ENCODE measurements at places on chromosomes 5 and 9.

- DNase-seq: no peak
Observed at GRCh38 chr5:136016945-136017530, 11.8 kb upstream of the TGFBI start.

DNA sequence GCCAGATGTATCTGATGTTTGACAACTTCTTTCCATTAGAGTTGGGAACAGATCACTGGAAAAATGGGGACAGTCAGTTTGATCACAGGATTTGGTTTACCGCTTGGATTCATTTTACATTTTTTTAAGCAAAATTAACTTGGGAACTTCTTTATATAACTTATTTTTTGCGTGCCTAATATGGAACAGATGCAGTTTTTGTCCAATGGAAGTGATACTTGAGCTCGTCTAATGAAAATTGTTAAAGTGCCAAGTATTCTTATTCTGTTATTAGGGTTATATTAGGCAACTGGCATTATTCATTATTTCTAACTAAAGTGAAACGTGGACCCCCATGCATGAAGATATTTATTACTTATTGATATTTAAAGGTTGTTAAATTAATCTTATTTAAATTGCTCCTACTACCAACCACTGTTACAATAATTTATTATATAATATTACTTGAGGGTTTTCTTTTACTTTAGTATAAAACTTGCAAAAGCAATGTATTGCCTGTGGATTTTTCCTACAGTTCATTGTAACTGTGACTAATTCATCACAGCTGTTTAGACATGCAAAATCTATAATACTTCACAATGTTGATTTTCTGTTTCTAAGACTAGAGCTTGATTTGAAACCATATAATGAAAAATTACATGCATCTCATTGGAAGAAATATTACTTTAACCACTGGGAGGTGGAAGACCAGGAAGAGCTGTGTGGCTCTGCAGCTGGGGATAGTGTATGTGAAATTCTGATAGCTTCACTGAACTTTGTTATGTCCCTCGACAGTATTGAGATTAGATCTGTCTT lies 787.3 kb upstream of the WWC1 start:
- DNase-seq: no peak

- DNase-seq: no peak
Observed at GRCh38 chr9:131096269-131097125, at the start of gene AIF1L. Gene AIF1L (plus strand): TSS chr9:131096531. CDS start chr9:131096630, 99 bp downstream.

- no peak for DNase-seq
Observed at GRCh38 chr5:130321931-130322330, 417.7 kb downstream of the CHSY3 start.

DNA sequence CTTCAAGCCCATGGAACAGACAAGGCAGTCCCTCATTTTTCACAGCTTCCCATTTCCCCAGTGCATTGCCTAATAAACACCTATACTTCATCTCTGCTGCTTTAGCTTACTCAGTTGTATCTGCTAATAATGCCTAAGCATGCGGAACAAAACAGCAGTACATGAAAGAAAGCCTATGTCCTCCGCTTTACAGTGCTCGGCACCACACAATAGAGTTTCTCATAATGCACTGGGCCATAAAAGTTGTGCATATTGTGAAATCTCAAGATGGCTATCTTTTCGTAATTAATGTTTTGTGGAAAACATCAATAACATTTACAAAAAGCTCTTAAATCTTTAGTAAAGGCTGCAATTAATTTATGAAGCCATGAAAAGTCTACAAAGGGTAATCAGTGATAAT lies 69.3 kb downstream of the DENND1A start:
- no peak for DNase-seq

GRCh38 chr5:169303119-169303515 lies 2.2 kb upstream of the SLIT3 start:
- DNase-seq: no peak

DNA sequence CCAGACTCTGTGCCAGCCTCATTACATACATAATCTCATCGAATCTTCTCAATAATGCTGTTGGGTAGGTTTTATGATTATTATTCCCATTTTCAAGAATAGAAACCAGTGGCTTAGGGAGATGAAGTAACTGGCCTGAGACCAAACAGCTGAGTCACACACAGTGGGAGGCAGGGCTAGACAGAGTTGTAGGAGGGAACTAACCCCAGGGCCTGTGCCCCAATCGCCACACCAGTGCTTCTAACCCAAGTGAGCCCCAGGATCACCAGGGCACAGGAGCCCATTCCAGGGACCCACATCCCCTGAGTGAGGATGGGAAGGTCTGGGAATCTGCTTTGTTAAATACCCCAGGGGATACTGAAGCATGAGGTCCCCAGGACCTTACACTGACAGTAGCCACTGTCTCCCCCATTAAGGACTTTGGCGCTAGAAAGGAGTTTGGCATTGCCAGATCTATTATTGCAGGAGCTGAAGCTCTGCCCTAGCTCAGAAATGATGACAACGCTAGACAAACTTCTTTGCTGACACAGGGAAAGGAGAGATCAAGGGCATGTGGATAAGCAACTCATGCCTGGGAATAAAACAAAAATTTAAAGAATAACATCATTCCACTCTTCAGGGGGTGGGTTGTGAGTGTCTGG lies 63.8 kb upstream of the PPARGC1B start:
- DNase-seq: no peak

DNA sequence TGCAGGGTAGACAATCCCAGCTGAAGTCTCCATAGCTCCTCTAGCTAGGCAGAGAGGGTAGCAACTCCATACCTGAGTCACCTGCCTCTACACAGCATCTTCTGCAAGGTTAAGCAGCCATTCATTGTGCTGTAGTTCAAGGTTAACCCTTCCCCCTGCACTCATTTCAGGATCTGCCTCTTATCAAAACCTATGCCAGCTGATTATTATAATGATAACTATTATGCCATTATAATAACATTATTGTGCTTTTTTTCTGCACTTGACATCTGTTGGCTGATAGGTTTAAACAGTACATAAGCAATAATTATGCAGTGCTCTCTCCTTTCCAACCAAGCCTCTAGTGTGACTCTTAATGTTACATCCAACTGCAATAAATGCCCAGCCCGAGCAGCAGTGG lies 17.3 kb downstream of the SIL1 start:
- DNase-seq: no peak

GRCh38 chr5:7185742-7186141 lies 210.2 kb upstream of the ADCY2 start:
- no peak for DNase-seq

DNA sequence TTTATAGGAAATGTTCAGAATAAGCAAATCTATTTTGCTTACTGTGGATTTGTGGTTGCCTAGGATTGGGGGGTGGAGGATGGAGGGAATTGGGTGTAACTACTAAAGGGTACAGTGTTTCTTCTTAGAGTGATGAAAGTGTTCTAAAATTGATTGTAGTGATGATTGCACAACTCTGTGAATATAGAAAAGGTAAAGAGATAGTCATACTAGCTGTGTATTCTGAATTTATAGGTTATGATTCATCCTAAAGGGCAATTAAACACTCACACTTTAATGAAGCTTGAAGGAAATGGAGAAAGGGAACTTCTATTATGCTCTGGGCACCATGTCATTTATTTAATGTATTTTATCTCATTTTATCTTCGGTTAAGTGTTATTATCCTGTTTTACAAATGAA lies 9.9 kb downstream of the TXNDC8 start:
- no peak for DNase-seq

GRCh38 chr9:13369431-13369830 lies 89.9 kb upstream of the MPDZ start:
- no peak for DNase-seq

DNA sequence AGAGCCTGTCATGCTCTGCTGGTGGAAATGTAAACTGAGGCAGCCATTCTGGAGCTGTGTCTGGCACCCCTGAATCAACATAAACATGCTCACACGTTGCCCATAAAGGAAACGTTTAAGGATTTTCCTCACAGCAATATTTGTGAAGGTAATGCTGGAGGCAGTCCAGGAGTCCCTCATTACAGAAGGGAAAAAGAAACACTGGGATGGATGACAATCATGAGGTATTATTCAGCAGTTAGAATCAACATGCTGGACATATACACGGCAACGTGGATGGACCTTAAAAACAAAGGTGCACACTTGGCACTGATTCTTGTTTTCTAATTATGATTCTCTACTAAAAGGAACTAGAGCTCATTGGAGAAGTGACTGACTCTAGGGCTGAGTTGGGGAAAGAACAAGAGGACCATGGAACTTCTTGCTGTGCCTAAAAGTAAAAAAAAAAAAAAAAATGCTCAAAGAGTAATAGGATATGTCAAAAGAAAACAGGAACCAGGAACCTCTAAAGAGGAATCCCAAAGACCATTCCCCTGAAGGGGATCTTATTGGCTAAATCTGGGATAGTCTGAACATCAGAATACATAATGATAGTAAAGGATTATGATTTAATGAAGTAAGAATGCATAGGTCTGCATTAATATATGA lies 18.6 kb downstream of the B4GALT1 start:
- no peak for DNase-seq

- DNase-seq: no peak
Observed at GRCh38 chr9:81096625-81097024, 592.7 kb downstream of the TLE1 start.

DNA sequence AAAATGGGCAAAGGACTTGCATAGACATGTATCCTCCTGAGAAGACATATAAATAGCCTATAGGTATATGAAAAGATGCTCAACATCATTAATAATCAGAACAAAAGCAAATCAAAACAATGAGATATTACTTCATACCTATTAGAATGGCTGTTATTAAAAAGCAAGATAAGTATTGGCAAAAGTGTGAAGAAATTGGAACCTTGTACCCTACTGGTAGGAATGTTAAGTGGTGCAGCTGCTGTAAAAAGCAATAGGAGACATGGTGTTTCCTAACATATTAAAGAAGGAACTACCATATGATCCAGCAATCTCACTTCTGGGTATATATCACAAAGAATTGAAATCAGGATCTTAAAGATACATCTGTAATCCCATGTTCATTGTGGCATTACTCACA lies 69.8 kb upstream of the PRR16 start:
- no peak for DNase-seq

DNA sequence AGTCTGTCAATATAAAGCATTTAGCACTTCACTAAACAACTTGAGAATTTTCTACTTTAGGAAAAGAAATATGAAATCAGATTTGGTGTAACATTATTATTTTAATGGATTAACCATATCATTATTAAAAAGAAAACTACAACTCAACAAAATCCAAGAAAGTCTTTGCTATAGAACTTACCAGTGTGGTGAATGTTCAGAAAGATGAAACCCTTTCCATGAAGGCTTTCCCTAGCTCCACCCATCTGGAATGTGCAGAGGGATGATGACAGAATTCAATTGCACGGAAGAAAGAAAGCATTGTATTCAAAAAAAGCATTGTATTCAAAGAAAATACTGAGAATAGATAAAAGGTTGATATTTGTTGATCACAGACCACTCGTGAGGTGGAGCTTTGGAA lies 328.6 kb upstream of the NUDT12 start:
- DNase-seq: no peak

DNA sequence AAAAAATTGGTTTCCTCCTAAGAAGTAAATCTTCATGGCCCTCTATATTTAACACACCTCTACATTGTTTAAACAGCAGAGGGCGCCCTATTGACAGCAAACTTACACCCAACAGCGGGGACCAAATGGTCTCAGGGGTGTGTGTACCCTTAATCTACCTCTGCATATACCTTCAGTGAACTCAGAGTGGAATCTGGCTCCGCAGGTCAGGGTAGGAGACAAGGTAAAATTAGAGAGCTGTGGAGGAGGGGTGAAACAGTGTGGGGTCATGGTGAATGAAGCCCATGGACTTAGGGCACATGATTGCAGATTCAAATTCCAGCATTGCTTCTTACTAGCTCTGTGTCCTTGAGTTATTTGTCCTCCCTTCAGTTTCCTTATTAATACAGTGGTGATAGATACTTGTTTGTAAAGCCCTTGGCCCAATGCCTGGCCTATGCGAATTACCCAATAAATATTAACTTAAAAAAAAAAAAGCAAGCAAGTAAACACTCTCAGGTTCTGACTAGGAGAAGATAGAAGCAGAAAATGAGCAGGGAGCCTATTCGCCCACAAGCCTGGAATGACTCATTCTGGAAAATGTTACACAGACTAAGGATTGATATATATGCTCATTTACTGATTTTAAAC lies 122.9 kb downstream of the CAVIN4 start:
- DNase-seq: no peak

- DNase-seq: no peak
Observed at GRCh38 chr5:103461243-103461642, 101.3 kb downstream of the NUDT12 start.

GRCh38 chr5:135106610-135107471 lies 72.8 kb upstream of the PITX1 start:
- DNase-seq: no peak

- no peak for DNase-seq
Observed at GRCh38 chr9:111897601-111898137, 1.1 kb downstream of the UGCG start.

- no peak for DNase-seq
Observed at GRCh38 chr9:113650207-113651131, 186.9 kb downstream of the RGS3 start.

- no peak for DNase-seq
Observed at GRCh38 chr5:136032564-136032963, 3.8 kb downstream of the TGFBI start.

DNA sequence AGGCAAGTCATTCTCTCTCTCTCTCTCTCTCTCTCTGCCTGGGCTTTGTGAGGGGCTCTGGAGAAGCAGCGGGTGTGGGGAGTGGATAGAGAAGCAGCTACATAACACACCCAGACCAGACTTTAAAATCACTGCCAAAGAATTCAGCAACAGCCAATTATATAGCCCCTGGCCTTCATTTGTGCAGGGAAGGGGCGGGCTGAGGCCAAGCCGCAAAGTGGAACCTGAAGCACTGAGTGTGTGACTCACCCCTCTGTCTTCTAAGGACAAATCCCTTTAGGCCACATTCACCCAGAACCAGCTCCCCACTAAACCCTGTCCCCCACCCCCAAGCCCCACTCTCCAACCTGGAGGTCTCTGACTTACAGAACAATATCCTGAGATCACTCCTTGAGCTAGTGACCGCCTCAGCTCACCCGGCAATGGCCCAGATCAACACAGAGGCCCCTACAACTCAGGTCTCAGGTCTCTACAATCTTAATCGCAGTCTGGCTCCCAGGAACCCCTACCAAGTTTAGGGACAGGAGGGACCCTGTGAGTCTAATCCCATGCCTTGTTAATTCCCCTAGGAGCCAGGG lies 6.0 kb downstream of the B4GALT1 start:
- no peak for DNase-seq

DNA sequence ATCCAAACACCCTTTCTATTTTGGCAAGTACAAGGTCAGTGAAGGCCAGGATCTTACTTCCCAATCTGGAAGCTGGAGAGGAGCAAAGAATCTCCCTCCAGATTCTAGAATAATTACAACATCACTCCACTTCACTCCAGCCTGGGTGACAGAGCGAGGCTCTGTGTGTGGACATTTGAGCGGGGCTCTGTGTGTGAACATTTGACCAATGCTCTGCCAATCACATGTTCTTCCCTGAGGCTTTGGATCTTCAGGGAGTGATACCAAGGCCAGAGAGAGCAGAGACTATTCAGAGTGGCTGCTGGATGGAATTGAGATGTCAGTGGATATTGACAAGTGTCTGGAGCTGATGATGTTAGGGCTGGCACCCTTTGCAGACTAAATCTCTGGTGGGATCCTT lies 24.7 kb upstream of the ANKRD34B start:
- no peak for DNase-seq

All from T-helper 17 cell (primary cell).